ENCODE measurements at places on chromosomes 4 and X.

GRCh38 chr4:185779517-185779916, 32.5 kb downstream of the SORBS2 start:
- no peak for DNase-seq

DNA sequence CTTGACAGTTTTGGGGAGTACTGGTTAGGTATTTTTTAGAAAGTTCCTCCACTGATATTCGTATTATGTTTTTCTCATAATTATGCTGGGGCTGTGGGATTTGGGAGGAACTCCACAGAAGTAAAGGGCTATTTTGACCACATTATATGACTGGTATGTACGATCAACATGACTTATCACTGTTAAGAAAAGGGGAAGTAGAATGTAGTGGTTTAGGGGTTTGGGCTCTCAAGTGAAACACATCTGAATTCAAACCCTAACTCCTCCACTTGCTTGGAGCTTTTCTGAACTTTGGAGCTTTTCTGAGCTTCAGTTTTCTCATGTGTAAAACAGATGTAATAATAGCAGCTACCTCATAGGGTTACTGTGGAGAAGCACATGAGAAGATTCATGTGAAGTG, 96.4 kb upstream of the C1GALT1C1 start:
- no peak for DNase-seq

DNA sequence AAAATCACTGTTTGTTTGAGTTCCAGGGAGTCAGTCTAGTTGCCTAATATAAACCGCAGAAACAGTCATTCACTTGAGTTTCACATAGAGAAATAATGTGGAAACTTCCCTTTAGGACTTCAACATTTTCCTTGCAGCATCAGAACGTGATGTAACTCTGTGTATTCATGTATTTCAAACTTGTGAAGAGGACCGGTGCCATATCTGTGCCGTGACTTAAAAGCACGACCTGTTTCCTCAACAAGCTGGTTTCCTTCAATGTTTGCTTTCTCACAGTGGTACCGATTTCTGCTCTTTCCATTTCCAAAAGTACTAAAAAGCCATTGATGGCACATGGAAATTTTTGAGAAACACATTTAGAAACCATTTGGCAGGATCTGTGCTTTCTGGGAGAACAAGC, 166.6 kb upstream of the RAPGEF2 start:
- DNase-seq, result no peak

GRCh38 chr4:121788896-121789295, 12.2 kb upstream of the EXOSC9 start:
- no peak for DNase-seq

- DNase-seq, result peak; percentile 87
Observed at GRCh38 chr4:56434599-56435139, 746 bp downstream of the PPAT start.

DNA sequence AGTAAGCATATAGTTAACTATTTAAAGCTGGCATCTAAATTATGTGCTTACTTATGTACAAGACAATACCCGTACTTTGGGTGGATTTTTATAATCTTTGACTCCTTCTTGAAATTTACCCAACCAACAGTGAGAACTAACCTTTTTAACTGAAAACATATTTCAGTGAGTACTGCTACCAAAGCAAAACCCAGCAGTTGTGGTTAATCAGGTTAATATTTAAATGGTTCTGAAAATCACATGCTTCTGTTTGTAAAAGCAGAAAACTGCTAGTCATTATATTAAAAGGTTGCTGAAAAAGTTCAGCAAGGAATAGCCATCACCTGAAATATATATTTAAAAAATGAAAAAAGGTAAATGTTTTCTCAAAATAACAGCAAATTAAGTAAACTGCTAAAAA, 20.0 kb downstream of the UBE2D3 start:
- DNase-seq, result no peak

DNA sequence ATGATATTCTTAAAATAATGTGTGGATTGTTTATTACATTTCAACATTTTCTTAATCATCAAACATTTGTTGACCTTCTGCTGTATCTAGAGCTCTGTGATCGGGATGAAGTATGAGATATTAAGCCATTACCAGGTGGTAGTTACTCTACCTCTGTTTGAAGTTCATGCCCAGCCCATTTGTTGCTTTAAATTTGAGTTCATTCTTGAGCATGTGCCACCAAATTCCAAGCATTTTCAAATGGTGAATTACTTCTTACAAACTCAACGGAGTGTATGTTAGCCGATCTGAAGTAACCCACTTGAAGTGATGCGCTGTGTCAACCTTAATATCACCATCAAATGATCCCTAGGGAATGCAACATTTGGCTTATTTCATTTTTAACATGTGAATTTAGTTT, 7.3 kb upstream of the DTHD1 start:
- DNase-seq, result no peak

- no peak for DNase-seq
Observed at GRCh38 chr4:11313157-11313943, 115.3 kb downstream of the HS3ST1 start.

GRCh38 chr4:126267689-126268088, 952.9 kb downstream of the FAT4 start:
- no peak for DNase-seq

DNA sequence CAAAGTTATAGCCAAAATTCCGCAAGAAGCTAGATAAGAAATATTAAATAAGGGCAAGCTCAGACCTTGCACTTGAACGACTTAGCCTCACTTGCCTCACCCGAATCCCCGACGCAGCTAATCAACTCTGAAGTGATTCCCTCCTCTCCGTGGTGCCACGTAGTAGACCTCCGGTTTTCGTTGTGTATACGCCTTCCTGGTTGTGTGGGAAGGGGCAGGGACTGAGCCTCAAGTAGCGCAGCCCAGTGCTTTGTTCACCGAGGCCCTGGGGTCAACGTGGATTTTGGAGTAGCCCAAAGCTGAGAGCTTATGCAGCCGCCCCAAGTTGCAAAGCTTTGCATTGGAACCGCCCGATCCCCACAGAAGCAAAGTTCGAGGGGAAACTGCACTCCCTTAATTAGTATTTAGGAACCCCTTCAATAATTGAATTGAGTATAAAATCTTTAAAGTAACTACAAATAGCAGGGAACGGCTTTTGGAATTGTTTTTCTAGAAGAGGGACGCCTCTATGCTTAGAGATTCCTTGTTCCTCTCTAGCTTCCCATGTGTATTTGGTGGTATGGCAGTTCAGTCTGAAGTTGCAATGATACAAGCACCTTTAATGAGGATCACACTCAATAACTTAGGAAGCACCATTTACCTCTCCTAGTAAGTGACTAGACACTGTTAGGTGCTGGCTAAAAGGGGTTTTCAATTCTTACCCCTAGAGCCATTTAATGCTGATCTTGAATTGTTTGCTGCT, 55.7 kb downstream of the LINC00632 start:
- DNase-seq, result peak; percentile 41

- DNase-seq, result peak; percentile 59
Observed at GRCh38 chr4:183936047-183936446, 30.9 kb downstream of the STOX2 start.

DNA sequence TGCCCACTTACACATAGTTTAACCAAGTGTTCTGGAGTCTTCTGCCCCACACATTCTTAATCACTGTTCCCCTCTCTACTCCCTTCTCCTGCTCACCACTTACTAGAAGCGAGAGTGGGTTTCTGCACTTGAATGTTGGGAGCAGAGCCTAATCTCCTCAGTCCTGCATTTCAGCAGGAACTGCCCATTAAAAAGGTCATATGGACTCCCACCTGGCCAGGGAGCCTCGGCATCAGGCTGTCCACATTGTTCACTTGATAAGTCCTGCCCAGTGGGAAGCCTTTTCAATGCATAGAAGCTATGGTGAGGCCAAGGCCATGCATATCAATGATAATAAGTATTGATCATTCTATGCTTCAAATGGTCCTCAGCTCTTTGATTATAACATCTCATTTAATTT, 144.3 kb downstream of the LDB2 start:
- DNase-seq, result no peak

- no peak for DNase-seq
Observed at GRCh38 chrX:23263892-23264291, 70.8 kb upstream of the PTCHD1 start.

GRCh38 chr4:67071641-67072040, 473.7 kb downstream of the CENPC start:
- DNase-seq, result no peak

DNA sequence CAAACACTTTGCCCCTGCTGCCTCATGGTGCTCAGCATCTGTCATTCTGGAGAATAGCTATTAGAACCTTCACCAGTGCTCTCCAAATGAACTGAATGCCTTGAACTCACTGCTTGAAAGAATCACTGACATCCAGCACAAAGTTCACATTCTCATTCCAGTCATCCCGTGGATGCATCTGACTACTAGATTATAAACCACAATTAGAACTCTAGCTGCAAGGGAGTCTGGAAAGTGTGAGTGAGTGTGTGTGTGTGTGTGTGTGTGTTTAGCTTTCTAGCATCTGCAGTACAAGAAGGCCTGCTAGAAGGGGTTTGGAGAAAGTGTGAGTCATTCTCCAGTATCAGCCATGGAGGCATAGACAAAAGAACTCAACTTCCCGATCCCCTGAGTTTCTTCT, 71.3 kb upstream of the DYNLT3 start:
- no peak for DNase-seq

DNA sequence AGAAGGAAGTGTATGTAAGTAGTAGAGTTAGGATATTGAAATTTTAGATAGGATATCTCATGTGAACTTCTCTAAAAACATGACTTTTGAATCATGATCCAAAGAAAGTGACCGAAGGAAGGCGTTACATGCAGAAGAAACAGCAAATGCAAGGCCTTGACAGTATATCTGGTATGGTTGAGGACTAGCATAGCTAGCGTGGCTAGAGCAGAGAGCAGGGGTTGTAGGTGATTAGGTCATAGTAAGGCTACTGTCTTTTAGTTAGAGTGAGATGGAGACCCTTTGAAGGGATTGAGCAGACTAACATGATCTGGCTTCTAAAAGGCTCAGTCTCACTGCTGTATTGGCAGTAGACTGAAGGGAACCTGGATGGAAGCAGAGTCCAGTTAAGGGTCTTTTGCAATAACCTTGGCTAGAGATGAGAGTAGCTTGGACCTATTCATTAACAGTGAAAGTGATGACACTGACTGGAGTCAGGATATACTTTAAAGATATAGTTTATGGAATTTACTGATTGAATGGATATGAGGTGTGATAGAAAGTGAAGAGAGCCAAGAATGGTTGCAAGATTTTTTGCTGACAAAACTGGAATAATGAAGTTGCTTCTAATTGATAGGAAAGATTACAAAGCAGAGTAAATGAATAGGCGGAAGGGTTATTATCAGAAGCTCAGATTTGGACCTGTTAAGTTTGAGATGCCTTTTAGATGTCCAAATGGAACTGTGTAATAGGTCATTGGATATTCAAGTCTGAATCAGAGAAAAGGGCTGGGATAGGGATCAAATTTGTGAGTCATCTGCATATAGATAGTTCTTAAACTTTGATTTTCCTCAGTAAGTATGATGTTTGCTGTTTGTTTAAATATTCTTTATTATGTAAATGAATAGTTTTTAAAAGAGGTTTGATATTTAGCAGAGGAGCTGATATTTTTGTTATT, 59.8 kb downstream of the MRPL1 start:
- DNase-seq, result no peak

DNA sequence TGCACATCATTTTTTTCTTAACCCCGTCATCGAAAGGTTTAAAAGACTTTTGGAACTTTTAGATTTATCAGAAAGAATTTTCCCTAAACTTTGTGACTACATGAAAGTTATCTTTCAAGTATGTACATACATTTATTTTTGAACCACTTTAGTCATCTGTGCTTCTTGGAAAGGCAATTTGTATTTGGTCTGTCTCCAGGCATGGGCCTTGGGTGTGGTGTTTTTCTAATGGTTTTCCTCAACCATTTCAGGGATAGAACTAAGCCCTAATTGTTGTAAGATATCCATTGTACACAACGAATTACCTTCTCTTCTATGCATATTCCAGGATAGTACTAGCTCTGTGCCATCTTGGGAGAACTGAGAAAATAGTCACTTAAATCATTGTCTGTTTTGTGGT, 191.5 kb upstream of the RPL34 start:
- no peak for DNase-seq

DNA sequence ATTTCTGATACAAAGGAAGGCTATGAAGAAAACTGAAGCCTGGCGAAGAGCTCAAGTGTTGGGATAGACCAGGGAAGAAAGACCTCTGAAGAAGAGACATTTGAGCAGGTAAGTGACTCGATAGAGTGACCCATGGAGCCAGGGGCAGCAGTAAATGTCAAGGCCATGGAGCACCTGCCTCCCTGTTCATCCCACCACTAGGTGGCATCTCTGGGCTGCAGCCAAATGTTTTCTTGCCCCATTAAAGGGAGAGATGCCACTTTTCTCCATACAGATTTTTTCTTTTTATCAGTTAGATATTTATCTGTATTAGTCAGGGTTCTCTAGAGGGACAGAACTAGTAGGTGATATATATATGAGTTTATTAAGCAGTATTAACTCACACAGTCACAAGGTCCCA, 4.9 kb upstream of the ZNF81 start:
- DNase-seq, result peak; percentile 55

DNA sequence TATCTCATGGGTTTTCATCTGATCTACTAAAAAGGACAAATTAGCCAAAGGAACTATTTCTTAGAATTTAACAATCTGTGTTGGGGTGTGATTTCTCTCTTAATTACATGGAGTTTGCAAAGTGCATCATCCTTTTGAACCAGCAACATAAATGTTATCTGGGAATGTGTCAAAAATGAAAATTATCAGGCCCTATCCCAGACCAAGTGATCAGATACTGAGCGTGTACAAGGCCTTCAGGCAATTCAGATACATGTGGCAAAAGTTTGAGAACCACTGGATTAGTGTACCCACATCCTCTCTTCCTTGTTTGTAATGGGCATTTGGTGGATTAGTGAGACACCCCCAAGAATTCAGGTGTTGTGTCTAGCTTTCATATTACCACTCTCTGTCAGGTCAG, 3.8 kb downstream of the SH3D19 start:
- no peak for DNase-seq

- no peak for DNase-seq
Observed at GRCh38 chr4:170651786-170652185, 562.0 kb upstream of the AADAT start.

GRCh38 chrX:97405031-97405660, 521.4 kb downstream of the RPA4 start:
- no peak for DNase-seq

GRCh38 chr4:186724058-186724863, 605 bp upstream of the FAT1 start:
- peak; percentile 11 for DNase-seq

GRCh38 chr4:145808021-145808650, 128.2 kb downstream of the C4orf51 start:
- no peak for DNase-seq

DNA sequence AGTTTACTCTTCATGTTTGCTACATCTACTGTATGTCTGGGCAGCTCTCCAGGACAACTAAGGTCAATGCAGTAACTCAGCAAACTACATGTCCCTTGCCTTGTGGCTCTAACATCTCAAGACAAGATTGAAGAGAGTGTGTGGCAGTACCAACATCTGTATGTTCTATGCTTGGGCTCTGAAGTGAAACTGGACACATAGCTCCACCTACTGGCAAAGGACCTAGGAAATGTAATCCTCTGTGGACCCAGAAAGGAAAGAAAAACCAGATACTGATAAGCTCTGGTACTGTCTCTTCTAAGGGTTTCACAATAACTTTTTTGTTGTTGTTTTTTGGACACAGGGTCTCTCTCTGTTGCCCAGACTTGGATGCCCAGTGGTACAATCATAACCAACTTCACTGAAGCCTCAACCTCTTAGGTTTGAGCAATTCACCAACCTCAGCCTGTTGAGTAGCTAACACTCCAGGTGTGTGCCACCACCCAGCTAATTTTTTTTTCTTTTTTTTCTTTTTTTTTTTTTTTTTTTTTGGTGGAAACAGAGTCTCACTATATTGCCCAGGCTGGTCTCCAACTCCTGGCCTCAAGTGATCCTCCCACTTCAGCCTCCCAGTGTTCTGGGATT, 64.1 kb downstream of the QDPR start:
- DNase-seq, result peak; percentile 53

GRCh38 chr4:957581-958313, 15.6 kb downstream of the DGKQ start:
- no peak for DNase-seq
